Thymus (tissue), 14 donors: ENCODE measurements at places on chromosomes 1 and 21. TPM values are rescaled to one million over a fixed set of nuclear protein-coding genes. Genes with fewer than 3 reads are reported as not detected.

DNA sequence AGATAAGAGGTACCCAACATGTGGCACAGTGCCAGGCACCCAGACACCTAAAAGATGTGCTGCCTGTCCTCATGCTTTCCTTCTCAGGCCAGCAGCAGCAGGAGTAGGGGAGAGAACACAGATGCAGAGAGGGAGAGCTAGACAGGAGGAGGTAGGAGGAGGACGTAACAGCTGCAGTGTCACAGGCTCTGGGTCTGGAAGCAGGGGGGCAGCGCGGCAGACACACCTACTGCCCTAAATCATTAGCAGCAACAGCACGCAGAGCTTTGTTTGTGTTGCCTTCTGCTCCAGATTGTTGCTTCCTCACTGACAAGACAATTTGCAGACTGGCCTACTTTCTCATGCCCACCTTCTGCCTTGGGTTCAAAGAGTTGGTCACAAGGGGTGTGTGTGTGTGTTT is 196.7 kb upstream of the DAB1 start:
- no peaks in the 10 kb centered on the region for H3K36me3 ChIP-seq
- no peak overlapping the region for H3K4me3 ChIP-seq
- H3K4me1 ChIP-seq = no peaks in the 10 kb centered on the region
- no peak overlapping the region for H3K27ac ChIP-seq

GRCh38 chr1:48181669-48182367 is 40.7 kb upstream of the SLC5A9 start:
- no peak overlapping the region for H3K4me3 ChIP-seq
- H3K4me1 ChIP-seq = no peaks in the 10 kb centered on the region
- H3K27ac ChIP-seq = no peak overlapping the region

GRCh38 chr1:151175041-151175741 is 590 bp downstream of the TMOD4 start:
- H3K36me3 ChIP-seq = peaks cover 74% of the 10 kb centered on the region
- H3K27ac ChIP-seq = no peak overlapping the region
- no peak for DNase-seq
- no peaks in the 10 kb centered on the region for H3K4me1 ChIP-seq

DNA sequence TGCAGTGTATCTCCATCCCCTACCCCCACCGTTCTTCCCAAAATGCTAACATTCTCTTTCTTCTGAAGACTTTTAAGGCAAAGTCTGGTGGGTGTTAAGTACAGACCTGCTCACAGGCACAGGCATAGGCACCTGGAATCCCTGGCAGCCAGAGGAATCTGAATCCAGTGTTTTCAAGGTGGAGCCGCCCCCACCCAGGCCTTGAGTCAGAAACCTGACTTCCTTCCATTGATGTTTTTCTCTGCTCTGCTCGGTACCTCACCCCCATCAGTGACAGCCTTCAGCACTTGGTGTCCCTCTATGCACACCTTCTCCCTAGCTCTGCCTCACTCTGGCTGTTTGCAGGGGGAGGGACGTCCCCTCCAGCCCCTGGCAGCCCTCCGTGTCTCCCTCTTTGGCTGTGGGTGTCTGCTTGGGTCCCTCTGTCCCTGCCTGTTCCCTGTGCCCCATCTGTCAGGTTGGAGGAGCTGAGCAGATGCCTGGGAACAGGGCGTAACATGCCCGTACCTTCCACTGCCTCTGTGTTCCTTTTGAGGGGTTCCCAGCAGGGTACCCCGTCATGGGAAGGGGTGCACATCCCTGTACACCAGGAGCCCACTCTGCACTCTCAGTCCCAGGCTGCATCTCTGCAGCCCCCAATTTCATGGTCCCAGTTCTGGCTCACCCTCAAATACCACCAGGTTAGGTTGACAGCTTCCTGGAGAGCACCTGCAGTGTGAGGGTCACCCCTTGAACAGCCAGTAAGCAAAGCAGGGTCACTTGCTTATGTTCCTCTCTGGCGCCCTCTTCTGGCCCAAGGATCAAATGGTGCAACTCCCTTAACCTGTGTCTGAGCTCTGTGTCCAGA is 6.7 kb downstream of the NCDN start:
- H3K36me3 ChIP-seq = peaks cover 16% of the 10 kb centered on the region
- H3K4me1 ChIP-seq = peaks cover 28% of the 10 kb centered on the region
- H3K4me3 ChIP-seq = no peak overlapping the region
- peak; percentile 91 for DNase-seq
- H3K27ac ChIP-seq = no peak overlapping the region

DNA sequence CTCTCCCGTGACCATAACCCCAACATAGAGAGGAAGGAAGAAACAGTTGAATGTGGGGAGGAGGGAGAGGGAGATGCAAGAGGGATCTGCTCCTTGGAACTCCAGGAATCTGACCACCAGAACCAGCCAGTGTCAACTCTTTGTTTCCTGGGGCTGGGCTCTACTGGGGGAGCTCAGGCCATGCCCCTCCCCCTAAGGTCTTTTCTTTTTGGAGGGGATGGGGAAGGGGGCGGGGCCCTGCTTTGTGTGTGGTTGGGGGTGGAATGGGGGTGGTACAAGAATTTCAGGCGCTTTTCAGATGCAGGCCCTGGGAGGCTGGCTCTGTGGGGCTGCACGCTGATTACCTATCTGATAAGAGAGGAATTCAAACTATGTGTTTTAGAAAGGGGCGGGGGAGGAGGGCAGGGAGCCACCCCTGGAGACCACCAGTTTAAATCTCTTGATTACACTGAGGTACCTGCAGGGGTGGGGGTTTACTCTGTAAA is 8.3 kb downstream of the LIN28A start:
- DNase-seq = no peak
- H3K27ac ChIP-seq = no peak overlapping the region
- no peaks in the 10 kb centered on the region for H3K36me3 ChIP-seq
- no peak overlapping the region for H3K4me3 ChIP-seq
- H3K27me3 ChIP-seq = peaks cover 36% of the 10 kb centered on the region
- no peaks in the 10 kb centered on the region for H3K4me1 ChIP-seq

DNA sequence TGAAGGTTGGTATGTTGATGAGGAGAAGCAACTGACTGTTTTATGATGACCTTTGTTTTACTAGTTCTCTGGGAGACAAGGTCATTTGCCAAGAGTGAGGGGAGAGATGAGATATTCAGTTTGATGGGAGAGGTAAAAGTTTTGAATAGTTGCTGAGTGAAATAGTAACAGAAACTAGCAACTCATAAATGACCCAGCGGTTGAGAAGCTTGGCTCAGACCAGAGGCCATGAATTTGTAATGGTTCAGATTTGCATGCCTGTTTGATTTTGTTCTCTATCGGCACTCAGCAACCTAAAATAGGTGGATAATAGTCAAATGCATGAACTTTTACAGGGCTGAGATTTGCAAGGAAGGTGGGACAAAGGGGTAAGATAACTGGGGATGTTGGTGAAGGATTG is 6.6 kb downstream of the CCDC30 start:
- no peaks in the 10 kb centered on the region for H3K36me3 ChIP-seq
- no peak overlapping the region for H3K4me3 ChIP-seq
- DNase-seq = no peak
- H3K27ac ChIP-seq = no peak overlapping the region
- H3K4me1 ChIP-seq = no peaks in the 10 kb centered on the region

DNA sequence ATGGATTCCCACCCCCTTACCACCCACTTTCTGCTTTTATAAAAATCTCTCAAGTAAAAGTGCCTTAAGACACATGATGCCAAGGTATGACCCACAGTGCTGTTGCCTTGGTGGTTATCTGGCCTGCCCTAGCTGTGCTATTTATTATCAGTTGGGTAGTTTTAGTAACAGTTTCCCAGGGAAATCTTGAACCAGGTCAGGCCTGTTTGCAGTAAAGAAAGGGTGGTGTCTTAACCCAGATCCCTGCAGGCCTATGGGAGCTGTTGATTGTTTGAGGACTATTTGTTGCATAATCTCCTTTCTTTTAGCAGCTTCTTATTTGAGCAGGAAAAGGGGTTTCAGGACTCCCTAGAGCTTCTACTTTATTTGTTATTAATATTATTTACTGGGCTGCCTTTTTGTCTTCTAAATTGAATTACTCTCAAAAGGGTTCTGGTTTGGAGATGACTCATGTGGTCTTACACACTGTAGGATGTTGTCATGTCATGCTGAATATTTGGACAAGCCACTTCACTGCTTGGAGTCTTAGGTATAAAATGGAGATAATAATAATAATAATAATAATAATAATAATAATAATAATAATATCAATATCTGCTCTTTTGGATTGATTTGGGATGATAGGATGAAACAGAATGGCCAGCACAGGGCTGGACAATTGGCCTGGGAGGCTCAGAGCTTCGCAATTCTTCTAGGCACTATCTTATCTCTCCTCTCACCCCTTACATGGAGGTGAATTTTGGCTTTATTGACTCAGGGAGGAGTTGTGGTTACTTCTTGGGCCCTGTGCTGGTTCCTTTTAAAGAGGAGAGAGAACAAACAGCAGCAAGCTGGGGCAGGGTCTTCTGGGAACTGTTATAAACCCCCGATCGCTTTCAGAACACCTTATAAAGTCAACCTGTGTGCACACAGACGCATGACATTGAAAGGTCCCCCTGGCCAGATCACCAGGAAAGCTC is 252.1 kb downstream of the PRDM2 start:
- DNase-seq = no peak
- H3K4me1 ChIP-seq = no peaks in the 10 kb centered on the region
- no peaks in the 10 kb centered on the region for H3K27me3 ChIP-seq
- no peak overlapping the region for H3K27ac ChIP-seq
- no peaks in the 10 kb centered on the region for H3K36me3 ChIP-seq

GRCh38 chr1:233367057-233367803 is 39.7 kb downstream of the MAP3K21 start:
- H3K27me3 ChIP-seq = no peaks in the 10 kb centered on the region
- H3K4me1 ChIP-seq = no peaks in the 10 kb centered on the region
- no peak overlapping the region for H3K4me3 ChIP-seq
- H3K36me3 ChIP-seq = no peaks in the 10 kb centered on the region

GRCh38 chr1:187928288-187928687 is 1099.5 kb downstream of the PLA2G4A start:
- no peak overlapping the region for H3K4me3 ChIP-seq
- no peak for DNase-seq
- H3K36me3 ChIP-seq = no peaks in the 10 kb centered on the region
- no peaks in the 10 kb centered on the region for H3K4me1 ChIP-seq

DNA sequence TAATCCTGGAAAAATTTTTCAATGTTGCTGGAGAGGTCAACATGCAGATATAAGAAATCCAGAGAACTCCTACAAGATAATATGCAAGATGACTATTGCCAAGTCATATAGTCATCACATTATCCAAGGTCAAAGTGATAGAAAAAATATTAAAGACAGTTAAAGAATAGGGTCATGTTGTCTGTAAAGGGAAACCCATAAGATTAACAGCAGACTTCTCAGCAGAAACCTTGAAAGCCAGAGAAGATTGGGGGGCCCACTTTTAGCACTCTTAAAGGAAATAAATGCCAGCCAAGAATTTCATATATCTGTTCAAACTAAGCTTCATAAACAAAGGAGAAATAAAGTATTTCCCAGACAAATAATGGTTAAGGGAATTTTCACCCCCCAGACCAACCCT is 64.1 kb downstream of the PTGFR start:
- H3K4me3 ChIP-seq = no peak overlapping the region
- no peak for DNase-seq
- H3K4me1 ChIP-seq = no peaks in the 10 kb centered on the region
- no peak overlapping the region for H3K27ac ChIP-seq
- no peaks in the 10 kb centered on the region for H3K27me3 ChIP-seq

- no peaks in the 10 kb centered on the region for H3K4me1 ChIP-seq
- no peaks in the 10 kb centered on the region for H3K27me3 ChIP-seq
- H3K36me3 ChIP-seq = no peaks in the 10 kb centered on the region
- H3K27ac ChIP-seq = no peak overlapping the region
- H3K4me3 ChIP-seq = no peak overlapping the region
These were observed 208.1 kb downstream of the PATJ start for GRCh38 chr1:61950418-61950817.

GRCh38 chr1:166785987-166786386 is 53.3 kb upstream of the POGK start:
- H3K27me3 ChIP-seq = no peaks in the 10 kb centered on the region
- no peaks in the 10 kb centered on the region for H3K36me3 ChIP-seq
- no peaks in the 10 kb centered on the region for H3K4me1 ChIP-seq
- no peak overlapping the region for H3K4me3 ChIP-seq
- DNase-seq = no peak

GRCh38 chr1:165641231-165641987 is 10.4 kb downstream of the MGST3 start:
- no peak for DNase-seq
- no peak overlapping the region for H3K4me3 ChIP-seq
- no peaks in the 10 kb centered on the region for H3K36me3 ChIP-seq
- H3K27ac ChIP-seq = no peak overlapping the region
- H3K27me3 ChIP-seq = no peaks in the 10 kb centered on the region

- H3K27me3 ChIP-seq = no peaks in the 10 kb centered on the region
- H3K27ac ChIP-seq = no peak overlapping the region
- no peaks in the 10 kb centered on the region for H3K36me3 ChIP-seq
These were observed 5.1 kb downstream of the AHCYL1 start for GRCh38 chr1:109989506-109990301.

- H3K4me1 ChIP-seq = no peaks in the 10 kb centered on the region
- H3K27ac ChIP-seq = no peak overlapping the region
These were observed 78.0 kb downstream of the HLX start for GRCh38 chr1:220957233-220957605.

DNA sequence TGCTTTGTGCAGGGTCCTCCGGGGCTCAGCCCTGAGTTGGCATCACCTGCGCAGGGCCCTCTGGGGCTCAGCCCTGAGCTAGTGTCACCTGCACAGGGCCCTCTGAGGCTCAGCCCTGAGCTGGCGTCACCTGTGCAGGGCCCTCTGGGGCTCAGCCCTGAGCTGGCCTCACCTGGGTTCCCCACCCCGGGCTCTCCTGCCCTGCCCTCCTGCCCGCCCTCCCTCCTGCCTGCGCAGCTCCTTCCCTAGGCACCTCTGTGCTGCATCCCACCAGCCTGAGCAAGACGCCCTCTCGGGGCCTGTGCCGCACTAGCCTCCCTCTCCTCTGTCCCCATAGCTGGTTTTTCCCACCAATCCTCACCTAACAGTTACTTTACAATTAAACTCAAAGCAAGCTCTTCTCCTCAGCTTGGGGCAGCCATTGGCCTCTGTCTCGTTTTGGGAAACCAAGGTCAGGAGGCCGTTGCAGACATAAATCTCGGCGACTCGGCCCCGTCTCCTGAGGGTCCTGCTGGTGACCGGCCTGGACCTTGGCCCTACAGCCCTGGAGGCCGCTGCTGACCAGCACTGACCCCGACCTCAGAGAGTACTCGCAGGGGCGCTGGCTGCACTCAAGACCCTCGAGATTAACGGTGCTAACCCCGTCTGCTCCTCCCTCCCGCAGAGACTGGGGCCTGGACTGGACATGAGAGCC is 22.7 kb downstream of the COL6A1 start:
- H3K27me3 ChIP-seq = no peaks in the 10 kb centered on the region
- no peaks in the 10 kb centered on the region for H3K4me1 ChIP-seq
- no peaks in the 10 kb centered on the region for H3K36me3 ChIP-seq
- no peak overlapping the region for H3K4me3 ChIP-seq

DNA sequence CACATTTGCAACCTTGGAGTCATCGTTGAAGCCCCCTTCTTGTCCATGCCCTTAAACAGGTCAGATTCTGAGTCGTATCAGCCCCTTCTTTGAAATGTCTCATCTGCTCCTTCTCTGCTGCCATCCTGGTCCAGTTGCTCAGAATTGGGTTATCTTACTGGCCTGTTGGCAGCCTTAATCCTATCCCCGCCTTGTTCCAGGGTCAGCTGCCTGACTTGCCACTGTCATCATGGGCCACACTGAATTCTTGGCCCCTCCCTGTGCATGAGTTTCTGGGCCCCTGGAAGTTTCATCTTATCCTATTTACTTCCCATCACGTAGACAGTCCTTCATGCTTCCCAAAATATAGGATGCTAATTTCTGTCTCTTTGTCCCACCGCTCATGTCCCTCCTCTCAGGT is 23.7 kb downstream of the IRF2BP2 start:
- H3K27me3 ChIP-seq = no peaks in the 10 kb centered on the region
- no peaks in the 10 kb centered on the region for H3K4me1 ChIP-seq
- no peak overlapping the region for H3K4me3 ChIP-seq
- H3K36me3 ChIP-seq = no peaks in the 10 kb centered on the region

CFHR3 gene
- not detected for total RNA-seq

RGS18 gene
- 8.8 TPM for total RNA-seq

MLLT11 gene
- 10.8 TPM for total RNA-seq

CLDN17 gene
- 0.09 TPM for total RNA-seq

GSTM2 gene
- 14.7 TPM for total RNA-seq

FCRL4 gene
- total RNA-seq = 0.19 TPM

FAM72C gene
- 3.8 TPM for total RNA-seq
